NCI-H748 treated with DMSO at 0.1 percent for 48 hours (cell line): ENCODE measurements at places on chromosomes 2 and 18.

DNA sequence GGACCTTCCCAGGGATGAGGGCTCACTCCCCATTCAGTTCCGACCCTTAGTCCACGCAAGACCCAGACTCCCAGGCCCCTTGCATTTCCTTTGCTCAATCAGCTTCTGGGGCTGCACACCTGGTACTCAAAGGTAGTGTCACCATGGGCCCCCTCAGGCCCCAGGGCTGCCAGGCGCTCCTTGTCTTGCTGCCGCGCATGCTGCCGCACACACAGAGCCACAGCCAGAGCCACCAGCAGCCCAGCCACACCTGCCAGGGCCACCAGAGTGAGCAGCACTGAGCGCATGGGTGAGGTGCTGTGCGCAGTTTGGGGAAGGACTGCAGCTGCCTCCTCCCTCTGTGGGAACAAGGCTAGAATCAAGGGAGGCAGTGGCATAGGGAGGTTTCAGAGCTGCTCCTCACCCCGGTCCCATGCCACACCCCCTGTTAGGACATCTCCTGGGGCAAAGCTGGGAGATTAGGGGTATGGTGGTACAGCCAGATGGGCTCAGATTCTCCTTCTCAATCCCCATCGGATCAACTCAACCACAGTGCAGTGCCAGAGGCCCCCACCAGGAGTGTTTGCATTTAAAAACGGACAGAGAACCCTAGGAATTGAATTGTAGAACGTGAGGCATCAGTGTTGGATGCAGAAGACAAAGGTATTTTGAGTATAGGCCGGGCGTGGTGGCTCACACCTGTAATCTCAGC, 11.3 kb downstream of the PTPRN start:
- DNase-seq = no peak

DNA sequence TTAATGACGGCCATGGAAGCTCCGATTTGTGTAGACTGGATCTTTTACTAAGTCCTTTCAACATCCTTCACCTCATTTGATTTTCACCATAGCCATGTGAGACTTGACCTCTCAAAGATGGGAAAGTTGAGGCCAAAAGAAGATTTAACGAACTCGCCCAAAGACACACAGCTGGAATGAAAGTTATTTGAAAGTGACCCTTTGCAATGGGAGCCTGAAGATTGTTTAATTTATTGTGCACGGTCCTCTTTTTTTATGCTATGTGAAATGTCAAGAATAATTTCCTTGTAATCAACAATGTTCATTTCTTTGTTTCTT, 58.0 kb upstream of the COPS8 start:
- DNase-seq = no peak

- DNase-seq = no peak
These were observed 88.2 kb downstream of the TFCP2L1 start for GRCh38 chr2:121196849-121197155.

DNA sequence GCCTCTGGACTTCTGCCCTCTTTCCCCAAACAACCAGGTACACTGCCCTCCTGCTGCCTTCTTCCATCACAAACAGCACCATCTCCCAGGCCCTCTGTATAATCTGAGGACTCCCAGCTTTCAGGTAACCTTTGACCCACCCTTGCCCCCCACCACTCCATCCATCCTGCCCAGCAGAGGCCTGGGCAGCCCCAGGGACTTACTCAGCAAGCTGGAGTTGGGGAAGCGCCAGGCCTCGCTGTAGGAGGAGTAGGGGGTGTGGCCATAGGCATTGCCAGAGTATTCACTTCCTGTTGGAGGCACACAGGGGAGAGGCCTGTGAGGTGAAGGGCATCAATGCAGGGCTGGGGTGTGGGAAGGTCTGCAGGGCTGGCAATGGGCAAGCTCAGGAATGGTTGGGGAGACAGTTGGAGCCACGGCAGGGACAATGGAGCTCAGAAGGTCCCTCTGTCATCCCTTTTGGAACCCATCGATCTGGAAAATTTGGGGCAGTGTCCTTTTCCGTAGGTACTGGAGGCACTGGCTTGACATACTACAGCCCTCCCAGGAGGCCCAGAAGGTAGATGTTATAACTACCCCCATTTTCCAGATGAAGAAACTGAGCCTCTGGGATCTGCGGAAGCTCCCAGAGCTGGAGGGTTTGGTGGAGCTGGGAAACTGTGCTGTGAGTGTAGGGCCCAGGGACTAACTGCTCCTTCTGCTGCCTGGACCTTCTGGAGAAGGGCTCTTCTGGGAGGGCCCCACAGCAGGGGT, 46.3 kb downstream of the PSD4 start:
- no peak for DNase-seq

DNA sequence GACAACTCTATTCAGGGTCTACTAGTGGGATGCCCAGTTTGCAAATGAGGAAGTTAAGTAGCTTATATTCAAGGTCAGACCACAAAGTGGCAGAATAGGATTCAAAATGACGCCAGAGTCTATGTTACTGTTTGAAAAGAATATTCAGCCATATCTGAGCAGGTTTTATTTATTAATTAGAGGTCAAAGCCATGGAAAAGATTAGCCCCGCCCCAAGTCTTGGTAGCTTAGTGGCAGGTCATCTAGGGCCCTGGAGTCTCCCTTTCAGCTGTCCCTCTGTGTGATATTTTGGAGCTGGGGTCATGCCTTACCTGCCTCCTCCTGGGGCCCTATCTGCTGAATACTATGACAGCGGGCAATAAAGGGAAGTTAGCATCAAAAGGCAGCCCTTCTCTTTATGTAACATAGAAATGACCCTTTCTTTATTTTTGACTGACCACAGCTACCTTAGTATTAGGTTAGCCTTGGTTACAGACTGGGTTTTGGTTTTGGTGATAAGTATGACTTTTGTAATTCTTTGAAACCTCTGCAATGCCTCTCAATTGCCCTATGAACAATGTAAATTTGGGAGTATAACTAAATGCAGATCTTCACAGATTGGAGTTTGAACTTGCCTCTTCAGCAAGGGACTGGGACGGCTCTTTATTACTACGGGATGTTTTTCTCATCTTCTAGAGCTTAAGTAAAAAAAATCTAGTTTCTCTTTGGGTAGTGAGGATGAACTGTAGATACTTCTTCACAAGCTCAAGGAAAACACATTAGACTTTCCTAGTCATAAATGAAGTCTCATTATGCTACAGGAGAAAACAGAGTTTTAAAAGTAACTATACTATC, 153.0 kb upstream of the ITGA4 start:
- DNase-seq = no peak

- DNase-seq = peak; percentile 27
These were observed at the start of gene BOK for GRCh38 chr2:241558532-241559322. BOK (plus strand) TSS chr2:241558745; CDS start chr2:241559484, 739 bp downstream.
